ENCODE measurements at places on chromosomes 11 and 22.

DNA sequence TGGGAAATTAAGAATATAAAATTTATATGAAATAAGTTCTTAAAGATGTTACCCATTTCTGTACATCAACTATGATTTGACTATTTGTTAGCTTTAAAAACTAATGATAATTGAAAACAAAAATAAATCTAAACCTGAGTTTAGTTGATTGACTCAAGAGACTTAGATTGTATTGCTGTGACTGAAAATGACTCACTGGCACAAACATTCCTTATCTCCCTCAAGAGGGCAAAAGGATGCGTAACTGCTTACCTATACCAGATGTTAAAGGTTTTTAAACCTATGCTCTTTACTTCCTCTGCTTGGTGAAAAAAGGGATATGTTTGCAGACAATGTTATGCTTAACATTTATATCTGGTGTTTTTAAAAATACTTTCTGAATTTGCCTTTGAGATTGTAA lies 30.3 kb downstream of the ATM start:
- DNase-seq = no peak

DNA sequence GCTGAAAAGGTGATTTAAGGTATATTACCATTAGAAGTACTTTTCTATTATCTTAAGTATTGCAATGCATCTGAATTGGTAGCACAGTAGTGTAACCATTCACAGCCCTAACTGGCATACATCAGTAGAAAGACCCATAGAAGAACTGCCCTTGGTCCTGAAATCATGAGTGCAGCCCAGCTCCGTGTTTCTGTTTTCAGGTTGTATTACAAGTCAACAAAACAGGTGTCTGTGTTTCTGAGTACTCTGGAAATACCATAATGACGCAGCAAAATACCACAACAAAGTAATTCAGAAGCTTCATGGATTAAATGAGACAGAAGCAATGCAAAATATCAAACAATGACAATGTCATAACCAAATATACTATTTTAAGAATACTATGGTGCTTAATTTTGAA lies 226.3 kb downstream of the OPCML start:
- DNase-seq = no peak

- no peak for DNase-seq
These were observed 34.2 kb upstream of the FSHB start for GRCh38 chr11:30196400-30197206.

- DNase-seq = no peak
These were observed 36.8 kb downstream of the MYH9 start for GRCh38 chr22:36350751-36351594.

DNA sequence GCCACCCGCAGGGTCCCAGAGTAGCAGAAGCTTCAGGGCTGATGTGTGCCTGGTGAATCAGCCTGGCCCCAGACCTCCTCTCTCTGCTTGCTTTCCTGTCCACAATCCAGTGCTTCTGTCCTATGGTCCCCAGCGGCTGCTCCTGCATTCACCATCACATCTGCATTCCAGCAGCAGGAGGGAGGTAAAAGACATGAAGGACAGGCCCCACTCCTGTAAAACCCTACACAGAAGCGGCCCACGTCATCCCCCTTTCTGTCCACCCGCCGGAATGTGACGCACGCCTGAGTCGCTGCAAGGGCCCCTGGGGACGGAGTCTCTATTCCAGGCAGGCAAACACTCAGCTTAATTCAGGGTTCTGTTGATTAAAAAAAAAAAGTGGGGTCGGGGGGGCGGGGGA lies 58.3 kb downstream of the CDKN1C start:
- no peak for DNase-seq

DNA sequence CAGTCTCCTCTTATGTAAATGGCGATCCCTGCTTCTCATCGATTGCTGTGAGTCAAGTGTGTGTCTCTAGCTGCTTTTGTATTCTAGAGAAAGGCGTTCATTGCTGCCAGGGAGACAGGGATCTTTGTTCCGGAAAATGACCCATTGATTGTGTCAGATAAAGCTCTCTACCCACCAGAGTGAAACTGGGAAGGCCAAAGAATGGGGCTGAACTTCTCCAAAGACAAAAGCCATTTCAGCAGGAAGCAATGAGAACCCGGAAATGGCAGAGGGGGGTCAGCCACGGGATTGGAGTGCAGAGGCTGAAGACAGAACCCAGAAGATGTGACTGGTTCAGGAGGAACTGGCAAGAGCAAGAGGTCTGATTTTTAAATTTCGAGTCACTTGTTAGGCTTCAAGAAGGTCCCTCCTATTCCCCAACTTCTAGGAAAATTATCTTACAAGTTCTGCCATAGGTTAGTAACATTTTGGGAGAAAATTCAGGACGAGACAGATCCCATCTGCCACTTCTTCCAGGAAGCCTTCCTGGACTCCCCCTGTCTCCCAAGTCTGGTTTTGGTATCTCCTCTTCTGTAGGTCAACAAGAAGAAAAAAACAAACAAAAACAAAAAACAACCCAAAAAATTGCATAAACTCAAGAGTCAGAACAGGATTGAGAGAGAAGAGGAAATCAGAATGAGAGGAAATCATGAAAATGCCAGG lies 110.6 kb downstream of the NECTIN1 start:
- peak; percentile 84 for DNase-seq

DNA sequence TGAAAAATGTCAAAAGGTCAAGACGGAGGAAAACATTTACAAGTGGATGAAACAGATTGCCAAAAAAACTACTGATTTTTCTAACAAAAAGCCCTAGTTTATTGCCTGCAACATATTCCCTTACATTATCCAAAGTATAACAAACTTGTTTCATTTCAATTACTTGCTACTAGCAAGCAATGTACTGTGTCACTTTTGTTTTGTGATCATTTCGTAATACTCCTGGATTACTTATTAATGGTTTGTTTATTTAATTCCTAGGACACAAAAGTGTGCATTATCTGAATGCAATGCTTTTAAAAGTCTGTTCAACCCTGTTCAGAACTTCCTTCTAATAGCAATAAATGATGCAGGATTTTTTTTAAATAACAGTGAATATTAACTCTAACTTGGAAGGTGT lies 50.9 kb downstream of the CCDC34 start:
- no peak for DNase-seq

DNA sequence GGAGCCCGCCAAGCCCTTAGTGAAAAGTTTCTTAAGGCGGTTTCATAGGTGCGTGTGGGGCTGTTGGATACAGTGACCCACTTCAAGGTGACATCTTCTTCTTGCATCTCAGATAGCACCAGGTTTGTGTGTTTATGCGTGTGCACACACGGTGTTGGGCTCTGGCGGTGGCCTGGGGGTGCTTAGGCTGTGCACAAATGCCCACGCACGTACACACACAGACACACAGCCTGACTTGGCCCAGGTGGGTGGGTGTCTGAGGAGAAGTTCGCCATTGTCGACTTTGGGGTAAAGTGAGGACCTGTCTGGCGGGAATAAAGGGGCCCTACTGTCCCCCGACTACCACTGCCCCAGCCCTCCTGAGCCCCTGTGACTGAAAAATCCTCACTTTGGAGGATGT lies 103.8 kb downstream of the KCNQ1 start:
- no peak for DNase-seq

DNA sequence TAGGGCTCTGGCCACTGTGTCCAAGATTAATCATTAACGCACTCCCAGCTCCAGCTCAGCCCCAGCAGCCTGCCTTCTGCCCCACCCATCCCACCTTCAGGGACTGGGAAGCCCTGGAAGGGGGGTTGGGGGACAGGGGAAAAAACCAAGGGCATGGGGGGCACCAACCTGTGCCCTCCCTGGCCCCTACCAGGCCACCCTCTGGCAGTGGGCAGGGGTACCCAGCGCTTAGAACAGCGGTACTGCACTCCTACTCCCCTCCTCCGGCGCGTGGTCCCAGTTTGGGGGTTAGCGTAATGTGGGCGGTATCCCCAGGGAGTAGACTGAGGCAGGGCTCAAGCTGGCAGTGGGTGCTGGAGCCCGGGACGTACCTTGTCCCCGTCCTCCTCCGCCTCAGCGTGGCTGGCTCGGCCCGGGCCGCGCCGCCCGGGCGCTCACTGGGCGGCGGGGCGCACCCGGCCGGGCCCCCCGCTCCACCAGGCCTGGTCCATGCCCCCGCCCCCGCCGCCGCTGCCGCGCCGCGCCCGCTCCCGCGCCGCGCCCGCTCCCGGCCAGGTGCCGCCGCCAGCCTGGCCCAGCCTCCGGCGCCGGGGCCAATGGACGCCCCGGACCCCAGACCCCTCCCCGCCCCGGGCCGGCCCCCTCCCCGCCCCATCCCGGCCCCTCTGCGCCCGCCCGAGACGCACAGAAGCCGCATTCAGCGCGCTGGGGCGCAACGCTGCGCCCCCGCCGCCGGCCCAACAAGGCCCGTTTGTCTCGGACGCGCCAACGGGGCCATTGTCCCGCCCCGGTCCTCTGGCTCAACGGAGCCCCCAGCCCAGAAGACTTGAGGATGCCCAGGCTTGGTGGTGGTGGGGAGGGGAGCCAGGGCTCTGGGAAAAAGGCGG lies at the start of gene GAL3ST1:
Gene GAL3ST1, minus strand, starts transcription at position 571 of the 887 bp plus-strand sequence. CDS start 17,273 bp downstream, outside the sequence.
- DNase-seq = peak; percentile 88
